Activated naive CD4-positive, alpha-beta T cell (primary cell): ENCODE measurements at places on chromosomes 3 and 15.

- DNase-seq, result no peak
Observed at GRCh38 chr3:166446291-166446690, 609.1 kb upstream of the BCHE start.

- DNase-seq, result no peak
Observed at GRCh38 chr3:31776016-31776415, 205.0 kb downstream of the OSBPL10 start.

- no peak for DNase-seq
Observed at GRCh38 chr15:67098768-67099282, 33.4 kb downstream of the SMAD3 start.

DNA sequence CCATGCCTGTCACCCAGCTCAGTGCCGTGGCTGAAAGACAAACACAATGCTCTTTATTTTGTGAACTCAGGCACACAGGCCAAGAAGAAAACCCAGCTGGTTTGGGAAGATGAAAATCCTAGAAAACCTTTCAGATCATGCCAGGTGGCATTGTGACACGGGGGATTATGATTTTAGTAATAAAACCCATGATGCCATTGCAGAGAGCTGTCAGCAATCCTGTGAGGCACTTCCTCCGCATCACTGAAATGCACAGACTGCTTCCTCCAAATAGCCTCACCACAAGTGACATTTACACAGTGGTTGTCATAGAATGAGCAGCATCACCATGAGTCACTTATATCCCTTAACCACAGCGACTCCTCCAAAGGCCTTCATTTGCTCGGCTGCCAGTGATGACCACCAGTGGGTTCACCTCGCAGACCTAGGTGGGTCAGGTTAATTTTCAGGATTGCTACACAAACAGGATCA lies 22.7 kb downstream of the ABHD6 start:
- DNase-seq, result no peak

DNA sequence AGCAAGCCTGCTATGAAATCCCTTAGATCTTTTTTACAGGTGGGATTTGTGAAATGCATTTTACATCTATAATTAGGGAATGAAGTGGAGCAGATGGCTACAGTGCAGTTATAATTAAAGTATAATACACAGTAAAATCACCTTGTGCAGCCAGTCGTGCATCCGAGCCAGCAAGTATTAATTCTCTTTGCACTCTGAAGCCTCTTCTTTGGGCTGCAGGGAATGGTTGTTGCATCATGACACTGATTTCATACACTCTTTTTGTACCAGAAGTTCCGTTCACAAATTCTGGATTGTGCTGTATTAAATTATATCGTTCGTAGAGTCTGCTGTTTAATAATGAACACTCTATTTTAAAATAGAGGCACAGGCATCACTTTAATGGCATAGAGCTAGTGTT lies 28.7 kb upstream of the TP63 start:
- DNase-seq, result no peak

GRCh38 chr3:160136421-160136820 lies 88.8 kb upstream of the C3orf80 start:
- DNase-seq, result no peak

DNA sequence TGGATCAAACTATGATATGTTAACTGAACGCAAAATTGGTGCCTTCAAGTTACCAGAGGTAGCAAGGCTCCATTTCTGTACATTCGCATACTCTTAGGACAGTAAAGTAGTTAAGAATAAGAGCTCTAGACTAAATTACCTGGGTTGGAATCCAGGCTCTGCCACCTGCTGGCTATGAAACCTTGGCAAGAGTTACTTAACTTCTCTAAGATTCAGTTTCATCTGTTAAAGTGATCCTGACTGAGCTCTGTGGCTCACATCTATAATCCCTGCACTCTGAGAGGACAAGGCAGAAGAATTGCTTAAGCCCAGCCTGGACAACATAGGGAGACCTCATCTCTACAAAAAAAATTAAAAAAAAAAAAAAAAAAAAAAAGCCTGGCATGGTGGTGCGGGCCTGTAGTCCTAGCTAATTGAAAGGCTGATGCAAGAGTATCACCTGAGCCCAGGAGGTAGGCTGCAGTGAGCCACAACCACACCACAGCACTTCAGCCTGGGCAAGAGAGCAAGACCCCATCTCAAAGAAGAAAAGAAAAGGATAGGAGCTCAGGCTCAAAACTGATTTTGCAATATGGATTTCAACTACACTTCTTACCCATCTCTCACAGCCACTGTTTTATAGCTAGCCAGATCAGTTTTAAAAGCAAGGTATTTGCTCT lies 21.3 kb downstream of the GSK3B start:
- no peak for DNase-seq

DNA sequence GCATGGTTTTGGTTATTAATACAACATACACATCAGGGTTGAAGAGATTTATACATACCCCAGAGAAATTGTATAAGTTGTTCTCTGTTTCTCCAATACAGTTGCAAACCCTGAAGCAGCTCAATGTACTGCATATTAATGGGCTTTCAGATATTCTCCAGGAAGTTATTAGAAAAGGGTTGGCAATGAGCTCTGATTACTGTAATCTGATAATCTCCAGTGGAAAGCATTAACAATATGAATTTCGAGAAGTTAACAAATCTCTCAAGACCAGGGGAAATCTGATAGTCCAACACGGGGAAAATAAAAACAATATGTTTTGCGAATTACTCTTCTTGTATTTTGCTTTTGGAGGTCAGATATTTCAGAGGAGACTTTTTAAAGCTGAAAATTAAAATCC lies 950.1 kb downstream of the TBL1XR1 start:
- DNase-seq, result no peak
